ENCODE measurements at places on chromosomes 16 and 17. TPM values are rescaled to one million over a fixed set of nuclear protein-coding genes. Genes with fewer than 3 reads are reported as not detected.

- peak; percentile 24 for DNase-seq
These were observed 11.7 kb downstream of the GJD3 start for GRCh38 chr17:40352779-40353394.

DNA sequence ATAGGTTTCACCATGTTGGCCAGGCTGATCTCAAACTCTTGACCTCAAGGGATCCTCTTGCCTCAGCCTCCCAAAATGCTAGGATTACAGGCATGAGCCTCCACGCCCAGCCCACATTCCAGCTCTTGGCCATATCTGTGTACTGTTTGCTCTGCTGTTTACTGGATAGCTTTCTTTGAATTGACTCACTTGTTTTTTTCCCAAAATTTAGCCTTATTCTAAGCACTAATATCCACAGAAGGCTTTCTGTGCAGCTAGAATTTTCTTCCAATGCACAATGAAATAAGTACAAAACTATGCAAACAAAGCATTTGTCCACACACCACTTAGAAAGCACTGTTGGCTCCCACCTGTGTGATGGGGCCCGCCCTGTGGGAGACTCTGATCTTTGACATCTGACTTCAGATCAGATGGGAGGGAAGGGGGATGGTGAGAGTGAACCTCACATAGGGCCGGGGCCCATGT is 72.2 kb downstream of the CLEC16A start:
- no peak for DNase-seq

MYH8 gene
- total RNA-seq = not detected

ANKFN1 gene
- total RNA-seq = not detected

DNA sequence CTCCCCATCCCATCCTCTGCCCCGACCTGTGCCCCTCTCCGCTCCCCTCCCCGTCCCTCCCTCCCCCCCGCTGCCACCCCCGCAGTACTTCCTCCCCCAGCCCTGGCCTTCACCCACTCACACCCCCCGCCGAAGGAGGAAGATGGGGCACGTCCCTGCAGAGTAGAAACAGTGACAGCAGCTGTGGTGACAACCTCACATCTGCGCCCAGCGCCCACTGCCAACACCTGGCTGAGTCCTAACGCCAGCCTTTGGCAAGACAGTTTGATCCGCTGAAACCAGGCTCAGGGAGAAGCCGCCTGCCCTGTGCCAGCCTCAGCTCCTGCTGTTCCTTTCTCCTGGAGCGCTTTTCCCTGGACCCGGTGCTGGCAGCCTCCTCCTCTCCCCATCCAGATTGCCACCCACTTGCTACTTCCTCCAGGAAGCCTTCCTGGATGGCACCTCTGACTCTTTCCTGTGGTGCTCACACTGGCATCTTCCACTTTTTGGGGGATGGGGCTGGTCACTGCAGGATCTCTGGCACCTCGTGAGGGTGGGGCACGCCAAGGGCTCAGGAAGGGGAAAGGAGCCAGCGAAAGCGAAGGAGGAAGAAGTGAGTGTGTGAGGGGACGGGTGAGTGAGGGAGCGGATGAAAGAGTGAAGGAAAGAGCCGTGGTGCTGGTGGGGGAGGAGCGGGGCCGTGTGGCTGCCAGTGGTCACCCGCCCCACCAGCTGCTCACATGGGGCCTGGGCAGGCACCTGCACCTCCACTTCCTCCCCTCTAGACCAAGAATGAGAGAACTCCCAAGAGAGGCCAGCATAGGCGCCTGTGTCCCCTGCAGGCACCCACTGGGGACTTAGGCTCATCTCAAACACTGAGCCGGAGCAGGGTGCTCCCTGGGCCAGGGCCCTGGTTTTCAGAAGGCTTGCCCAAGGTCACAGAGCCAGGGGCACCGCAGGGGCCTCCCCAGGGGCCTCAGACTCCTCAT is 27.0 kb downstream of the ZFPM1 start:
- no peak for DNase-seq

BRIP1 gene
- total RNA-seq = 0.22 TPM

KCNJ2 gene
- total RNA-seq = 47.1 TPM

DNA sequence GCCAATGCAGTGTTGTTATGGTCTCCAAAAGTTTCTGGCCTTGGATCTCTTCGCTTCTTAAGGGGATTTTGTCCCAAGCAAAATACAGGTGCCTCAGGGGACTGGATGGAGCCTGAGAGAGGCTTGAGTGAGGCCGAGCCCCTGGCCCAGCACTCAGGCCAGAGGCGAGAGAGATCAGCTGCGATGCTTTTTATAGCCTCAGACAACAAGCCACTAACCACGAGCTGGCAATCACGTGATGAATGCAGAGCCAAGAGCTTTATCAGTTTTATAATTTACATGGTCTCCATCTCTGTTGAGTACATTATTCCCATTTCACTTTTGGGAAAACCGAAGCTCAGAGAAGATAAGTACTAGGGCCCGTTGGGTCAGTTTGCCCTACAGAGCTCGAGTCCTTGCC is 360.0 kb upstream of the CDH5 start:
- no peak for DNase-seq

GRCh38 chr16:69865701-69866100 is 85.4 kb upstream of the CLEC18A start:
- DNase-seq = peak; percentile 50

DNA sequence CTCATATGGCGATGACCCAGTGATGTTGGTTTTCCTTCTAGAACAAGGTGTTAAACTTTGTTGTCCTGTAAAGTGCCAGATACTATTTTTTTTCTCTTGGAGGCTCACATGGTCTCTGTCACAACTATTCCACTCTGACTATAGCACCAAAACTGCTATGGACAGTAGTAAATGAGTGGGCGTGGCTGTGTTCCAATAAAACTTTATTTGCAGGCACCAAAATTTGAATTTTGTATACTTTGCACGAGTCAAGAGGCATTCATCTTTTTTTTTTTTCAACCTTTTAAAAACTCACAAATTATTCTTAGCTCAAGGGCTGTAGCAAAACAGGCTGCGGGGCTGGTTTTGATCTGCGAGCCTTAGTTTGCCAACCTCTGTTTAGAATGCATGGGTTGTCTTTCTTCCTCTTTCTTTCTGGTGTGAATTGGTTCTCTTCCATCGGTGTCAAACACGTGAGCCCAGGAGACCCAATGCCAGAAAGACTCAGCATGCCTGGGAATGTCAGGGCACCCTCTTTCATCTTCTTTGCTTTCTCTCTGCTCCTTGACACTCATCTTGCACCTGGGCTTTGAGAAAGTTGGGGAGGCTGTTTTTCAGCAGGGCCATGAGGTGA is 2.1 kb downstream of the SYT17 start:
- DNase-seq = no peak
